Activated T-helper 2 cell treated with anti-CD3 and anti-CD28 coated beads, Interferon-gamma antibody, Interleukin-2, Interleukin-4, amounts not matched to agents 10 μg/mL and 5 μg/mL and 100 μg/mL, durations not matched to agents 14 hours and 24 hours and 36 hours (primary cell): ENCODE measurements at places on chromosomes 16 and 17. TPM values are rescaled to one million over a fixed set of nuclear protein-coding genes. Genes with fewer than 3 reads are reported as not detected.

Gene MT1H
- total RNA-seq: not detected in 2 replicates

Gene IRX6
- total RNA-seq: not detected in 2 replicates

Gene DPEP2
- 3.7 and 4.3 TPM in 2 replicates for total RNA-seq

Gene DNAH17
- 0.11 and 0.30 TPM in 2 replicates for total RNA-seq

Gene TNFRSF13B
- total RNA-seq: 0.14 TPM in 1 of 2 replicates, not detected in the other

Gene CETP
- not detected in 2 replicates for total RNA-seq

Gene MT1E
- total RNA-seq: 181 and 184 TPM in 2 replicates

Gene RRAD
- 1.2 and 1.8 TPM in 2 replicates for total RNA-seq

Gene ITGA2B
- 1.5 and 2.7 TPM in 2 replicates for total RNA-seq

Gene SLC16A6
- 3.1 and 3.4 TPM in 2 replicates for total RNA-seq

Gene HOXB5
- total RNA-seq: not detected in 2 replicates

Gene CACNG4
- not detected in 2 replicates for total RNA-seq

Gene KRTAP4-1
- total RNA-seq: not detected in 2 replicates

Gene TMC8
- total RNA-seq: 196 and 208 TPM in 2 replicates

- no peak for DNase-seq
Observed at GRCh38 chr17:11707586-11707985, 109.3 kb downstream of the DNAH9 start.

DNA sequence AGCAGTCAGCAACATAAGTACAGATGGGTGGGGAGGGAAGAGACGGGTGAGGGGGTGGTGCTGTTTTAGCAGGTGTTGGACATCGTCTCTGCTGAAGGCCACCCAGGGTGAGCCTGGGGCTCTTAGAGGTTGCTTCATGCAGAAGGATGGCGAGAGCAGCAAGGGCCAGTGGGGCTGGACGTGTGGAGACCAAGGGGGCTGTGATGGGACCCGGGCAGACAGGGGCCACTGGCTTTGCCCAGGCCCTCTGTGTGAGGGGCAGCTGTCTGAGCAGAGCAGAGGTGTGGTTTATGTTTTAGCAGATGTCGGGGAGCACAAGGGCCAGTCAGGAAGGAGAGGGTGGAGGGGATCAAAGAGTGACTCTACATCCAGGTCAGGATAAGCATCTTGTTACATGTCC, 4.8 kb downstream of the NARF start:
- DNase-seq: no peak

GRCh38 chr16:80759419-80760162, 44.8 kb downstream of the CDYL2 start:
- DNase-seq: no peak

- no peak for DNase-seq
Observed at GRCh38 chr16:58197314-58198012, 443 bp downstream of the CSNK2A2 start.

DNA sequence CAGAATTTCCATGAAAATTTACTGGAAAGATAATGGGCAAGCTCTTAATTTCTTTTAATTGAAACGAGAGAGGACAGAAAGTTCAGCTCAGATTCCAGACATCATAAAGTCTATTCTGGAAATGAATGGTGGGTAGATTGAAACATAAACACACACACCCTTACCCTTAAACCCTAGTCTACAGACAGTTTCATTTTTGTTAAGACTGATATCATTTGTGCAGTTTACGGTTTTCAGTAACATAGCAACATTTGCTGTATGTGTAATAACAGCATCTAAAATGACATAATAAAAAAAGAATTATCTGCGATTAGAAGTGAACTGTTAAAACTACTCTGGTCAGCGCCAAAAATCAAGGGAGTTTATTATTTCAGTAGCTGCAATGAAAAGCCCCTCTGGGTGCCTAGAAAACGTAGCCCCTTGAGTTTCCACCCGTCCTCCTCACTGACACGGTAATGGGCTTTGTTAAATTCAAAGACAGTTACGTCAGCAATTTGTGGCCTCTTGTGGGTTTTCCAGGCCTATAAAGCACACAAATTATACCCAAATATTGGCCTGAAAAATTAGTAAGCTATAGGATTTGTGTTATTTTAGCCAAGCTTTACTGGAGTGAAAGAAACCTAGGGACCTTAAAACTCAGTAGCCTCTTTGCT, 520.6 kb upstream of the SOX9 start:
- no peak for DNase-seq

GRCh38 chr17:79739148-79740062, 8.7 kb downstream of the ENPP7 start:
- DNase-seq: no peak

- DNase-seq: no peak
Observed at GRCh38 chr16:18039931-18040330, 296.6 kb downstream of the NPIPA8 start.

DNA sequence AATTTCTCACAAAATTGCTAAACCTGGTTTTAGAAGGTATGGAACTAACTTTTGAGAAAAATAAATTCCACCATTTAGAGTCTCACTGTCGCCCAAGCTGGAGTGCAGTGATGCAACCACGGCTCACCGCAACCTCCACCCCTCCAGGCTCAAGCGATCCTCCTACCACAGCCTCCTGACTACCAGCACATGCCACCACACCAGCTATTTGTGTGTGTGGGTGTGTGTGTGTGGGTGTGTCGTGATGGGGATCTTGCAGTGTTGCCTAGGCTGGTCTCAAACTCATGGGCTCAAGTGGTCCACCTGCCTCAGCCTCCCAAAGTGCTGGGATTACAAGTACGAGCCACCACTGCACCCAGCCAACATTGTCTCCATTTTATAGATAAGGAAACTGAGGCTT, 71.3 kb upstream of the NOL11 start:
- no peak for DNase-seq

- DNase-seq: no peak
Observed at GRCh38 chr16:68643227-68643626, 1.9 kb upstream of the CDH3 start.

GRCh38 chr17:15349119-15349518, 7.7 kb upstream of the TEKT3 start:
- no peak for DNase-seq

GRCh38 chr17:64320613-64321553, 57.8 kb upstream of the TEX2 start:
- DNase-seq: peak; percentile 39

GRCh38 chr16:81808933-81809480, 29.9 kb downstream of the PLCG2 start:
- DNase-seq: no peak

- no peak for DNase-seq
Observed at GRCh38 chr17:80779961-80780380, 211.7 kb upstream of the CHMP6 start.

GRCh38 chr17:18009609-18010420, 29.2 kb downstream of the ATPAF2 start:
- DNase-seq: no peak

DNA sequence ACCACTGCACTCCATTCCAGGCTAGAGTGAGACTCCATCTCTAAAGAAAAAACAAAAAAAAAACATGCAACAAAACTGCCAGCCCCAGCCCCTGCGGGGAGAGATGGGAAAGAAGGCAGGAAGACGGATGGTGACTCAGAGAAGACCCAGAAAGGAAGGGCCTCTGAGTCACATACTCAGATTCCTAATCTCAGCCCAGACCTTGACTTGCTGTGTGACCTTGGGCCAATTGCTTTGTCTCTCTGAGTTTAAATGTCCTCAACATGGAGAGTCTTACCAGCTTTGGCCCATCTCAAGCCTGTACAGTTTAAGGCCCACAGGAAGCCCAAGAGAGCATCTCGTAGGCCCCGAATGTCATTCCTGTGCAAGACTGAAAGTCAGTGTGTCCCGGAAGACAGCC, 86.5 kb upstream of the LHX1 start:
- no peak for DNase-seq

DNA sequence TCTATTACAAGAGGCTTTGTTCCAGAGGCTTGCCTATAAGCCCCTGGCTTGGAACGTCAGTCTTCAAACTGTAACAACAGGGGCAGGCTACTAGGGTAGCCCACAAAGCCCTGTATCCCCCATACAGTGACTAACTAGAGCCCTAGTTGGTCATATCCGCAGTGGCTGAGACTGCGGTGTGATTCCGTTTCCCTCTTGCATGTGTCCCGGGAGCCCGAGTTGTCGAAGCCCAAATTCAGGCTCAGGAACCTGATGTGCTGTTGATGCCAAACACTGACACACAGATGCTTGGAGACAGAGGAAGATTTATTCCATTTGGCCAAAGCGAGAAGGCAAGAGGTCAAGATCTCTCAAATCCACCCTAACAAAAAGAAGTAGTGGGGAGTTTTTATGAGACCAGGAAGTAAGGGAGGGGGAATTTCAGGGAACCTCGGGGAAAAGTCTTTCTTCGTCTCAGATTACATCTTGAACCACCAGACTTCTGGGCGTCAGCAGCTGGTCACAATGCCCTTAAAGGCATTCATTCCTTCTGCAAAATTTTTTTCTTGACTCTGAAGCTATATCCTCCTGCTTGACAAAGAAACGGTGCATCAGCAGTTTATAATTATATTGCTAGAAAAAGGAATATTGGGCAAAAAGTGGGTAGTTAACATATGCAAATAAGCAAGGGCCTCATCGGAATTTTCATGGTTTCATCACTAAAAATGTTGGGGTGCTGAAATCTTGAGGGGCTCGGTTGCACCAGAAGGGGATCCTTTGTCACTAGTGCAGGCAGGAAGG, 879 bp downstream of the SLFN5 start:
- peak; percentile 38 for DNase-seq

GRCh38 chr16:66539623-66540469, 10.1 kb downstream of the TK2 start:
- DNase-seq: no peak

- no peak for DNase-seq
Observed at GRCh38 chr17:78999947-79000395, 9.6 kb downstream of the CANT1 start.

DNA sequence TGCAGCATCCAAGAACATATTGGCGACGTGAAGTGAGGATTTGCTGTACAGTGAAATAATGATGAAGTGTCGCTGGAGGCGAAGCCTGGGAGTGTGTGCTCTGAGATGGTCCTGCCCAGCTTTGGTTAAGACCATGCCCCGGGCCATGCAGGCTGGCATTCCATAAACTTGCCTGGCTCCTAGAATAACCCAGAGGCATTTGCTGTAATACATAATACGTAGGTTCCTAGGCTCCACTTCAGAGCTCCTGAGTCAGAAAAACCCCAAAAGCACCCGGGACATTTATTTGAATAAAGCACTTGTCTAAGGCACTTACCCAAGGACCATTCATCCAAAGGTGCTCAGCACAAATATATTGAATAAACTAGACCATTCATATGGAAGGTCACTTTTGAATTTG, 279.3 kb downstream of the ABCC12 start:
- DNase-seq: no peak

DNA sequence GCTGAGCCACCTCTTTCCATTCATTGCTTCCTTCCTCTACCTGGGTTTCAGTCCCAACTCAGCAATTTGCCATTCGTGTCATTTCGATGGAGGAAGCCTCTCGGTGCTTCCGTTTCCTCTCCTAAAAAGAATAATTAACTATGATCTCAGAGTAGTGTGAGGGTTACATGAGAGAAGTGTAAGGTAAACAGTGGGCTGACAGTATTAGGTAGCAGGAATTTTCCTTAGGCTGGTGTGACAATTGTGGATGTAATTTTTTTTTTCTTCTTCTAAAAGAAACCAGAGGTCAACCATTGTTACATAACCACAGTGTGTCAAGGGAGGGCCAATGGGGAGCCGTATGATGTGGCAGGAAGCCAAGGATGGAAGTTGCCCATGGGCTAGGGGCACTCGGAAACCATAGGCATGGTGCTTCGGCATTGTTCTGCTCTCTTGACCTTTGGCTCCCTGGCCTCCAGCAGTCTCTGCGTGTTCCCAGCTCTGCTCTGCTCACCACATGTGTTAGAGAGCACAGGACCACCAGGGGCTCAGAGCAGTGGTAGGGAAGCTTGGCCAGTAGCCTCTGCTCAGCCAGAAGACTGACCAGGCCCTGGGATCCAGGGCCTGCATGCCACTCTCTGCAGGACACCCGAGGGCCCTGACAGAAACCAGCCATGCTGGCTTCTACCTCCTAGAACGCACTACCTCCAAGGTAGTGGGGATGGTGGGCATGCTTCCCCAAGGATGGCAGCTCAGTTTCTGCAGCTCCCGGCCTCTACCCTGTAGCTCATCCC, 2.0 kb upstream of the TOP2A start:
- no peak for DNase-seq
